RCC 7860 (cell line): ENCODE measurements at places on chromosomes 2 and 18.
A peak's percentile ranks its signal among the peaks of the same experiment; 100 is the strongest.

GRCh38 chr2:231853105-231853504 lies 66.9 kb downstream of the COPS7B start:
- DNase-seq, result no peak

DNA sequence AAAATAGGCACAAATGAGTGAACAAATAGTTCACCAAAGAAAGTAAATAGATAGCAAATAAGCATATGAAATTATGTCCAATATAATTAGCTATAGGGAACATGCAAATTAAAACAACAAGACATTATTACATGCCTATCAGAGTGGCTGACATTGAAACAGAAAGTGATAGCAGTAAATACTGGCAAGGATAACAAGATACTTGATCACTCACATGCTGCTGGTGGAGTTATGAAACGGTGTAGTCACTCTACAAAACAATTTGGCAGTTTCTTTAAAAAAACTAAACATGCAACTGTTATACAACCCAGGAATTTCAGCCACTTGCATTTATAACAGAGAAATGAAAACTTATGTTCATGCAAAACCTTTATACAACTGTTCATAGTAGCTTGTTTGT lies 439.2 kb upstream of the ACVR2A start:
- no peak for DNase-seq

GRCh38 chr2:192675681-192676080 lies 480.9 kb upstream of the TMEFF2 start:
- DNase-seq, result no peak

DNA sequence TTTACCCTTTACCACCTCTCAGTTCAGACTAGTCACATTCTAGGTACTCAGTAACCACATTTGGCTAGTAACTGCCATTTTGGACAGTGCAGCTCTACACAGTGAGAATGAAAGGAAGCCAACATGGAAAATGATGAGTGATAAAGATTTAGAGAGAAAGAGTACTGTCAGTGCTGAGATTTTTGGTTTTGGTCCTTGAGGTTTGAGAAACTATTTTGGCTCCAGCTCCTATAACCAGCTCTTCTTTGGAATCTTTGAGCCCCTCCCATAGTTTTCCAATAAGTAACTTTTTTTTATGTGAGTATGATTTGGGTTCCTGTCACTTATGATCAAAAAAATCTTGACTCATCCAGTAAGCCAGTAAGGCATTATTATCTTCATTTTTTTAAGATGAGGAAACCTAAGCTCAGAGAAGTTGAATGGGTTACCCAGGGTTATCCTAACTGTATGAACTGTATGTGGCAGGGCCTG lies 173.0 kb downstream of the BABAM2 start:
- DNase-seq, result no peak

DNA sequence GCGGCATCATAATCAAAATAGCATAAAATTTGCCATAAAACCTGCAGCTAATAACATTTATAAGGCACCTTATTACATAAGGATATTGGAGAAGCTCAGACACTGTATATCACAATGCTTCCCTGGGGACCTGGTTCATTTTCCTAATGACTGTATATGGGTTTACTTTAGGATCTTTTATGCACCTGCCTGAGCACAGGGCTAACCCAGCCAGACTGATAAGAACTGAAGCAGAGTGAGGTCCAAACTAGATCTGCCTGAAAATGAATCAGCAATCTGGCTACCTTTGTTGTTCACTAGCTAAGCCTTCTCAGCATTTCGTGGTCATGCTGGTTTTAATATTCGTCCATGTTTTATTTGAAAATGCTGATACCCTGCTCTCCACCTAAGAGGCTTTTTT lies 1922.3 kb upstream of the CELF4 start:
- no peak for DNase-seq

GRCh38 chr2:206584323-206585116 lies 57.8 kb upstream of the FAM237A start:
- no peak for DNase-seq

DNA sequence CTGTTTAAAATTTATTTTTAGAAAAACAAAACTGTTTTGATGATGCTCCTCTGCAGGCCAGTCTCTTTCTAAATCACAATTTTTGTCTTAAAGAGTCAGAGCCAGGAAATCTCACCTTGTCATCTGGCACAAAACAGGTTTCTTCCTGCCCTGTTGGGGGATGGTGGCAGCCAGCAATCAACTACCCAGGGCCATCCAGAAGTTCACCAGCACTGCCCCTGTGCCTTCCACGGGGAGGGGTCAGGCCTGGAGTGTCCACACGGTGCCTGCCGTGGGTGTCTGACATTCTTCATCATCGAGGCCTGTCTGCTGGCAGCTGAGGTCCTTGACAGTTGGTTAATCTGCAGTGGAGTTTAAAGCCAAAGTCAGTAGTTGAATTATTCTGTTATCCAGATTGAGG lies 40.0 kb upstream of the BMP10 start:
- DNase-seq, result no peak

- no peak for DNase-seq
Observed at GRCh38 chr18:32391126-32391525, 79.6 kb downstream of the GAREM1 start.

DNA sequence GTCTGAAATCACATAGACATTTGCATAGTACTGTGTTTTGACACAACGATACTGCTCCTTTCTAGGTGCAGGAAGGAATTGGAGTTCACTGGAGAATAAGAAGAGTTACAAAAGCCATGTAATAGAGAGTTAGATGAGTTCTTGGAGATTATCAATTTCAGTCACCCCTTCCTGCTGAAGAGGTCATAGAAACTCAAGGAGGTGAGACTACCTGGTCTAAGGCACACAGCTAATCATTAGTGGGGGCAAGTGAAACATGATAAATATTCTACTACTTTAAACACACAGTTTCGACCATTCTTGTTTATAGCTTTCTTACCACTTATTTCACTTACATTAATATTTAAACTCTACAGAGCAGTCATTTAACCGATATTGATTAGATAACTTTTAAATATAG lies 286.9 kb upstream of the NXPH2 start:
- DNase-seq, result no peak

DNA sequence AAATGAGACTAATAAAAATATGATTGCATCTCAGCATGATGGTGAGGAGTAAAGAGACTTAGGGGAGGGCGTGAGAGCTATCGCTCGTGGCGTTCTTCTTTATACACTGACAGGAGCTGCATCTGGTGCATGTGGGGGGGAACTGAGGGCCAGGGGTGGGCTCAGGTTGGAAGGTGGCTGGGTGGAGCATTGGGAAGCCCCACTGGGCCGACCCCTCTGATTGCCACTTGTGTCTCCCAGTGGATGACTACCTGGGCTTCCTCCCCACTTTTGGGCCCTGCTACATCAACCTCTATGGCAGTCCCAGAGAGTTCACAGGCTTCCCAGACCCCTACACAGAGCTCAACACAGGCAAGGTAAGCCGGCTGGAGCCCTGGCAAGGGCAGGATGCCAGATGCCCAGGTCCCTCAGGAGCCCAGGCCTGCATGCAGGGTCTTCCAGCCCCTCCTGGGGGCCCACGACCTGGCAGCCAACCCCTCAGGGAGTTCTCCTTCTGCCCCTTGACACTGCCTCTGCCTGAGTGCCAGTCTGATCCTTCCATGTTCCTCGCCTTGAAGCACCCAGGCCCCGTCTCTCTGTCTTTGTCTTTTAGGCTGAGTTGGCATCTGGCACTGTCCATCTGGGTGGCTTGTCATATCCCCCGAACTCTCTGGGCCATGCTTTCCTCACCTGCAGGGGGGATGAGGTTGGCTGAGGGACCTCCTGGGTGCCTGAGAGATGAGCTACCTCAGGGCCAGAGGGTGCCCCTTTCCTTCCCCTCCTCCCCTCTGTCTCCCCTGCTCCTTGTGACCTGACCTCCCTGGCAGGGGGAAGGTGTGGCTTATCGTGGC lies 97.7 kb downstream of the DYSF start:
- DNase-seq, result no peak

DNA sequence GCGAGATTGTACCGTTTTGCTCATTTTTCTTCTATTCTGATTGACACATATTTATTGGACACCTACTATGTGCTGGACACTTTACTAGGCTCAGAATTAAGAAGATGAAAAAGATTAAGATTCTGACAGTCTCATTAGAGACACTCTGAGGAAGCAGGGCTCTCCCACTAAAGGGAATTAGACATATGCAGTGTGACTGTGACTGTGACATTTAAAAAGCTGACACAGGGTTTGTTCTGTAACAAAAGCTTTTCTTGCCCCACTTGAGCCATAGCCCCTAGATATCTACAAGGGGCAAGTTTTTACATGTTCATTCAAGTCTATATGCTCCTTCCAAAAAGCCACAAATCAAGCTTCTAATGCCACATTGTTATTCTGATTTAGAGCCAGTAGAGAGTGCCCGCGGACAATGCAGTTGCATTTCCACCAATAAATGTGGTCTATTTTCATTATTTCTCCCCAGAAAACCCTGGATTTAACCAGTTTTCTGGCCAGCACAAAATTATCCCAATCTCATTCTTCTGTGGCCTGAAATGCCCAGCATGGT lies 9.8 kb downstream of the ARHGAP25 start:
- no peak for DNase-seq

DNA sequence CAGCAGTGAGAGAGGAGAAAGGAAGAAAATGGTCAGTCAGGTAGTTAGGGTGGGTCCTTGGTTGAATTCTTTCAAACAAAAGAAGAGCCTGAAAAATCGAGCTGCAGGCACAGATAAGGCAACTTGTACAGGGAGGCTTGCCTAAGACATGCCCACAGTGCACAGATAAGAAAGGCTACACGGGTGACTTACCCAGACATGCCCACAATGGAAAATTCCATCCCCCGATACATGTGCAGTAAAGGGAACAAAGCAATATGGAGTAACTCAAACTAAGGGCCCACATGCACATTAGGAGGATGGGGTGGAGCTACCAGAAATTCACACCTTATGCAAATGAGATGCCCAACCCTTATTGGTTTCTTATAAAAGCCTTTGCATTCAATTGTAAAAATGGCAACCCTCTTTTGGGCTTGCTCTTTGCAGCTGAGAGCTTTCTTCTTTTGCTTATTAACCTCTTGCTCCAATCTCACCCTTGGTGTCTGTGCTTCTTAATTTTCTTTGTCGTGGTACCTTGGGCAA lies 110.3 kb upstream of the RMP24 start:
- DNase-seq, result no peak

- DNase-seq, result no peak
Observed at GRCh38 chr2:99960790-99961189, 181.6 kb downstream of the AFF3 start.

- no peak for DNase-seq
Observed at GRCh38 chr2:72942293-72942692, 25.0 kb downstream of the EMX1 start.

GRCh38 chr2:138000796-138001195 lies 36.5 kb downstream of the HNMT start:
- no peak for DNase-seq

DNA sequence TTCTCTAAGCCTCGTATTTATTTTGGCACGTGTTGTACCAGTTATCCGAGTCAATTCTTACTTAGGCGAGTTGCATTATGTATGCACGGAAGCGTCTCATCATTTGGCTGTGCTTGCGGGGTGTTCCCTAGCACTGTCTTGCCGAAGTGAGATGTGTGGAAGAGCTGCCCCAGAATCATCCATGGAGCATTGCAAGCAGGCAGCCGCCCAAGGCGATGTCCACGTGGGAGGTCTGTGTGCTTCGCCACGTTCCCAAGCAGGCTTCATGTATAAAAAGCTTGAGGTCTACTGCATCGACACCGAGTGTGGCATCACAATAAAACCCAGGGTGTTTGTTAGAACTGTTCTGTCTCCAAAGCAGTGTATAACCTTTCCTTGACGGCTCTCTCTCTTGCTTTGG lies 849.9 kb downstream of the DCDC2C start:
- DNase-seq, result no peak

DNA sequence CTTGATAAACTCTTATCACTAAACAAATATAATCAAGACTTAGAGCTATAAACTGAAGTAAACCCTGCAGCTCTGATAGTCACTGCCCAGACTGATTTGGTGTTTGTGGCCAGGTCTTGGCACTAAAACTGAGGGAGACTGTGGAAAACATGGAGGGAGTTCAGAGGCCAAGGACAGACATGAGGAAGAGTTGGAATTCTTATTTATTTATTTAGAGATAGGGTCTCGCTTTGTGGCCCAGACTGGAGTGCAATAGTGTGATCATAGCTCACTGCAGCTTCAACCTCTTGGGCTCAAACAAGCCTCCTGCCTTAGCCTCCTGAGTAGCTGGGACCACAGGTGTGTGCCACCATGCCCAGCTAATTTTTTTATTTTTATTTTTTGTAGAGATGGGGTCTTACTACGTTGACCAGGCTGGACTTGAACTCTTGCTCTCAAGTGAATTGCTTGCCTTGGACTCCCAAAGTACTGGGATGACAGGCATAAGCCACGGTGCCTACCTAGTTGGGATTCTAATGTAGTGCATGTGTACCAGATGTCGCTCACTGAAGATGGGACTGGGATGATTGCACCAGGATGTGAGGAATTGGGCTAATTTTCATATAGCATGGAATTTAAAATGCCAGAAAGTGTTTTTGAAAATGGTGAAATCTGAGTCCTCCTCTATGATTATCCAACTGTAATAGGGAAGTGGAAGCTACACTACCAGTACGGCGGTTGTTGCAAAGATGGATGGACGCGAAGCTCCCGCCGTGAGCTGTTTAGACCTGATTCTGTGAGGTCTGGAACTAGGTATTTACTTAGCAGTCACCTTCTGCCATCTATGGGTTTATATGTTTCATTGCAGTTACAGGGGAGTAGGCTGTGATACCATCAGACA lies 52.7 kb upstream of the CTLA4 start:
- peak; percentile 81 for DNase-seq

DNA sequence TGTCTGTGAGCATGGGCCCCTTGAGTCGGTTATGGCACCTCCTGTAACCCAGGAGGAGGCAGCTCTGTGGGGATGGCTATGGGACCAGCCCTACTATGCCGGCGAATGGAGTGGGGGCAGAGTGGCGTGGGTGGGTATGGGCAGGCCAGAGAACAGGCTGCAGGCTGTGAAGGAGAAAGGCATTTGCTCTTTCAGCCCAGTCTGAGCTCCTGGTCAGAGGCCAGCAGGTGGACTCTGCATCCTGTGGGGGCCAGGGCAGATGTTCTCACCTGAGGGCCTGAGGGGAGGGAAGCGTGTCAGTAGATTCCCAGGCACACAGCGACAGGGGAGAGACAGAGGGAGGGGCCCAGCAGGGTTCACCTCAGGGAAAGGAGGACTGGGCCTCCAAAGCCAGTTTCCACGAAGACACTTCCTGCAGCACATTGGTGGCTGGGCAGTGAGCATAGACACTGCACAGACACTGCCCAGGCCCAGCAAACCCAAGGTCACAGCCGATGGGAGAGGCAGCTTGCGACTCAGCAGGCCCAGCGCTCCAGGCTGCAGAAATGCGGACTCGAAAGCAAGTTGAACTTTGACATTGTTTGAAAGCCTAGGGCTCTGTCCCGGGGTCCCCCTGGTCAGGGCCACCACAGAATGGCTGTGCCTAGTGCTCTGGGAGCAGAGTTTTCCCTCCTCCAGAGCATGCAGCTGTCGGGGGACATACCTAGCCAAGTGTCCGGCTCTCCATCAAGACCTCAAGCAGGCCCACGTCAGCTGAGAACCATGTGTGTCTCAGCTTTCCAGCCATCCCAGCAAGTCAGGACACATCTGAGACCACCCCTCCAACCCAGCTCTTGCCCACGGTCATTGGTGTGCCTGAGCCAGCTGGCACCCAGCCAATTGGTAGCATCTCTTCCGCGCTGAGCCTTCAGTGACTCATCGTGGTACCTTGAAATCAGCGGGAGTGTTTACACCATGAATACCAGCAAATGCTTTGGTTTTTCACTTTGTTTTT lies 53.8 kb downstream of the TGOLN2 start:
- peak; percentile 38 for DNase-seq

- DNase-seq, result no peak
Observed at GRCh38 chr18:79853303-79853992, 55.7 kb downstream of the KCNG2 start.
